ENCODE measurements at places on chromosomes 4 and X.

DNA sequence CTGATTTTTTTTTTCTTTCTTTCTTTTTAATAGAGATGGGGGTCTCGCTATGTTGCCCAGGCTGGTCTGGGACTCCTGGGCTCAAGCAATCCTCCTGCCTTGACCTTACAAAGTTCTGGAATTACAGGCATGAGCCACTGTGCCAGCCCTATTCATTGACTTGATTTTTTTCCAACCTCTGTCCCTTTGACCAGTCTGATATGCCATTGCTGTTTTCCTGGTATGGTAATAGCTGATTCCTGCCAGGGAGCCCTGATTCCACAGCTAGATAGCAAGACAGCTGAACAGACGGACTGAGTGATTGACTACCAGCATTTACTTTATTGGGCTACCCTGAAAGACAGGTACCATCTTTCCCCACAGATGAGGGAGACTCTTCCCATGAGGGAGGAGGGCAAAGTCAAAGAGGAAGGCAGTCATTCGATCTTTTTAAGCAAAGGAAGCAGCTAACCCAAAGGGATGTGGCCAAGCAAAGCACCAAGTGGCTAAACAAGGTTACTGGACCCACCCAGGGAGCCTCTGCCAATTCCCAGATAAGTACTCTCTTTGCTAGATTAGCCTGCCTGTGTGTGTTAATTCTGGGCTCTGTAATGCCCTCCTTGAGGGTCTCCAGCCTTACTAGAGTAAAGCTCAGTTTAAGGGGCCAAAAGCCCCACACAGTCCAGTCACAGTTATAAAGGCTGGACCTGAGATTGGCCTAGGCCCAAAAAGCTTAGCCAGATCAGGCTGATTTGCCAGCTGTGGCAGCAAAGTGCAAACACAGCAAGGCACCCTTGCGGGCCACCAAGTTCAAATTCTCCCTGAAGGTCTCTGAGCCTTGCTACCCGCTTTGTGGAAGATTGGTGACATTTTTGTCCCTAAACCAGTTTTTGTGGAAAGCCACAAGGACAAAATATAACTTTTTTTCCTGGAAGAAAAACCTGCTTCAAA, 192.4 kb upstream of the GPC4 start:
- DNase-seq = no peak

DNA sequence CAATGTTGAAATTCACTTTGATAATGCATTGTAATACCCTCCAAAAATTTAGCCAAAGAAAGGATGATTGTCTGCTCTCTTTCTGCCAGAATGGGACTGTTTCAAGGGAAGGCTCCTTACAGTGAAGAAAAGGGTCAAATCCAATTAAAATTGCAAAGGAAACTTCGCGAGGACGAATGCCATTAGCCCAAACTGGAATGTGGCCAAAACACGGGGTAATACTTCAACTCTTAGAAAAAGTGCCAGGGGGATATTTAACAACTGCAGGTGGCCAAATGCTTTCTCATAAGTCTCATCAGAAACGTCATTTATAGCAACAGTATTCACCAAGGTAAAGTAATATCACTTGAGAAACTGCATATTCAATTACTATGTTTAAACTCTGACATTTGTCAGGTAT, 29.0 kb downstream of the NKX3-2 start:
- DNase-seq = no peak

- no peak for DNase-seq
These were observed 1.5 kb upstream of the DDX3X start for GRCh38 chrX:41332408-41333002.

GRCh38 chrX:17525266-17525665, 150.3 kb downstream of the NHS start:
- DNase-seq = no peak

GRCh38 chr4:30525662-30526315, 194.4 kb upstream of the PCDH7 start:
- DNase-seq = no peak

- DNase-seq = no peak
These were observed 6.5 kb upstream of the USP46 start for GRCh38 chr4:52665592-52665991.

GRCh38 chr4:184384056-184384809, 90.1 kb downstream of the IRF2 start:
- peak; percentile 83 for DNase-seq

DNA sequence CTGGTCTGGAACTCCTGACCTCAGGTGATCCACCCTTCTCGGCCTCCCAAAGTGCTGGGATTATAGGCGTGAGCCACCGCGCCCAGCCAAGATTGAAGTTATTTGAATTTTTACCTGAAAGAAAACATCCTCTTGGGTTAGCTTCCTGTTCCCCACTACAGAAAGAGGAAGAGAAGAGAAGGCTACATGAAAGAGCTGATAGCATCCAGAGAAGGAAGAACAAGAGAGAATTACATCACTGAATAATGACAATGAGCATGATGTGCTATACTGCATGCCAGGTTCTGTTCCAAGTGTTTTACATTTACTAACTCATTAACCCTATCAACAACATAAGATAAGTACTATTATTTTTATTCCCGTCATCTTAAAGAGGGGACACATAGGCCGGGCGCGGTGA, 11.5 kb upstream of the TBC1D1 start:
- DNase-seq = no peak

DNA sequence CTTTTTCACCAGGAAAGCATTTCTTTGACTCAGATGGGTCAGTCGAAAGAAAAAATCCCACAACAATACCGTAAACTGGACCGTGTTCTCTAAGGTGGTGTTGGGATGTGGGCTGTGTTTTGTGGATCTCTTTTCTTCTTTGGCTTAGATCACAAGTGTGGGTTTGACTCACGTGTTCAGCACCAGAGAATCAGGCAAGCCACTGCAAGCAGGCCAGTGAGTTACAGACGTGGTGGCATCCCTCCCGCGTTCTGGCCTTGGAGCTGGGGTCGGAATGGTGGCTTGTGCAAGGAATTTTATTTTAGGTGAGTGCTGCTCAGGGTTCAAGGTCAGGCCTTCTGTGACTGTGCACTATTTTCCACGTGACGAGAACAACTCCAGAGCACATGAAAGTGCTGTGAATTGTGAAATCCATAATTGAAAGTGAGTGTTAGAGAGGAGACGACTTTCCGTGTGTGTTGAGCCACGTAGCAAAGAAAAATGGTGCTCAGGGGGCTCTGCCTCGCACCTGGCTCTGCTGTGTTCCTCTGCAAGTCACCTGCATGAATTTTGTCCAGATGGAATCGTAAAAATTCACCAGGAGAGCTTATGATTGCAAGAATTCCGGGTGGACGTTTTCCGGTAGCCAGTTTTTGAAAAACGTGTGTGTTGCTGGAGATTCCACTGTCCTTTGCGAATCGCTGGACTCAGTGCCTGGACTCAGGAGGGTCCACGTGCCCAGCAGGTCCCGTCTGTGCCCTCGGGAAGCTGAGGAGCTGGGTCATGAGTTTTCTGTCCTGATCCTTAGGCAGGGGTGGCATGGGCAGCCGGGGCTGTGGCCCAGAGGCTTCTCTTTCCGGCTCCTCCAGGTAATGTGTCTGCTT, 33.6 kb upstream of the HGFAC start:
- DNase-seq = no peak
